ENCODE measurements at places on chromosomes 11 and 22. TPM values are rescaled to one million over a fixed set of nuclear protein-coding genes. Genes with fewer than 3 reads are reported as not detected.

Gene SLC25A1
- total RNA-seq = 248 TPM

Gene KRTAP5-11
- total RNA-seq = not detected

Gene DTX4
- total RNA-seq = 0.84 TPM

Gene C1QTNF5
- total RNA-seq = 7.6 TPM

Gene C22orf42
- total RNA-seq = not detected

Gene C11orf16
- total RNA-seq = not detected

Gene OR52A1
- not detected for total RNA-seq

Gene OR5L2
- total RNA-seq = not detected

Gene CCDC15
- 3.4 TPM for total RNA-seq

Gene TRIM22
- 7.6 TPM for total RNA-seq

Gene OR51B5
- total RNA-seq = not detected

Gene PIK3IP1
- 9.5 TPM for total RNA-seq

Gene POU2AF3
- 0.17 TPM for total RNA-seq

Gene MEI1
- 0.50 TPM for total RNA-seq

Gene MFRP
- total RNA-seq = not detected

Gene TESMIN
- total RNA-seq = 3.4 TPM

Gene CARD18
- total RNA-seq = not detected

Gene PKNOX2
- total RNA-seq = 0.84 TPM

Gene APOA5
- total RNA-seq = not detected

Gene SCGB2A2
- total RNA-seq = not detected

Gene TTC36
- total RNA-seq = not detected

Gene SH3BP1
- 8.9 TPM for total RNA-seq

Gene SOX6
- 0.67 TPM for total RNA-seq

Gene RTN3
- total RNA-seq = 71.5 TPM

Gene SLC37A2
- 5.0 TPM for total RNA-seq

Gene LRRN4CL
- total RNA-seq = 10.9 TPM

Gene QSER1
- 9.8 TPM for total RNA-seq

Gene OR51E2
- total RNA-seq = not detected

Gene C22orf15
- total RNA-seq = 1.2 TPM

Gene NAT10
- 21.5 TPM for total RNA-seq

Gene ZNRF3
- total RNA-seq = 5.5 TPM

Gene ZNF215
- 3.2 TPM for total RNA-seq

Gene THAP12
- 28.4 TPM for total RNA-seq

Gene TRIM29
- not detected for total RNA-seq

Gene SYCE3
- not detected for total RNA-seq

Gene RAB39A
- total RNA-seq = not detected

Gene NXPE1
- not detected for total RNA-seq

Gene CFAP300
- total RNA-seq = 3.3 TPM

Gene VSIG10L2
- total RNA-seq = not detected

Gene OR52E8
- total RNA-seq = not detected

Gene MICAL2
- 116 TPM for total RNA-seq

Gene SCO2
- total RNA-seq = 1.8 TPM

Gene IL17REL
- total RNA-seq = not detected

Gene ZNF280B
- total RNA-seq = 1.2 TPM
